Activated T-helper 17 cell treated with anti-CD3 and anti-CD28 coated beads, Interleukin-2, amount 50 U/mL, for 72 hours (primary cell): ENCODE measurements at places on chromosomes 13 and 19. TPM values are rescaled to one million over a fixed set of nuclear protein-coding genes. Genes with fewer than 3 reads are reported as not detected.

- H3K36me3 ChIP-seq = no peaks in the 10 kb centered on the region
- H3K4me1 ChIP-seq = peaks cover 24% of the 10 kb centered on the region
- no peak overlapping the region for H3K27ac ChIP-seq
- no peak for ATAC-seq
Observed at GRCh38 chr13:46587807-46588418, 34.9 kb downstream of the LRCH1 start.

- ATAC-seq = no peak
- H3K27ac ChIP-seq = no peak overlapping the region
Observed at GRCh38 chr19:11658970-11659369, 61.7 kb downstream of the ZNF627 start.

DNA sequence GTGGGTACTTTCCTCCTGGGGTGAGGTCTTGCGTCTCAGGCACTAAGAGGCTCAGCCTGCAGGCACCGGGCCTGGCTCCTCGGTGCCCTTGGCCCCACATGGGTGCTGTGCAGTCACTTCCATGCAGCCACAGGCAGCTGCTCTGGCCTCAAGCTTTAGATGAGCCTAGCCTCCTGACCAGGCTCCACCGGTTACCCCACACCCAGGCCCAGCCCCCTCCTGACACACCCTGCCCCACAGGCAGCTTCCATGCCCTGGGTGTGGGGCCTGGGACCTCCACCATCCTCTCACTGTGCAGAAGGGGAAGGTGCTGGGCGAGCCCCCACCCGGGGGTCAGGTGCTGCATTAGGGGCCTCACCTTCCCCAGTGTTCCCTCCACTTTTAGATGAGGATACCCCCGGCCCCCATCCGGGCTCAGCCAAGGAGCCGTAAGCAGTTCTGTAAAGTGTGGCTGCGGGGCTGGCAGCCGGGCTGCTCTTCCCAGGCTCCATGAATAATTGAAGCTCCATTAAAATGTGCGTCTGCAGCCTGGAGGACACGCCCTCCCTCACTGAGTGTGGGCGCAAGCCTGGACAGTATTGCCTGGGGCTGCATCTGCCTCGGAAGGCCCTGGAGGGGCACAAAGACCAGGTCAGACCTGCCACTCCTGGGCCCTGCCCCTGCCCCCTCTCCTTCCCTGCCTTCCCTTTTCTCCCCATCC, 72.5 kb upstream of the KCTD15 start:
- no peaks in the 10 kb centered on the region for H3K4me1 ChIP-seq
- no peak overlapping the region for H3K27ac ChIP-seq
- peaks cover 32% of the 10 kb centered on the region for H3K27me3 ChIP-seq
- ATAC-seq = no peak

- H3K4me3 ChIP-seq = peak overlapping the region; percentile 78
- ATAC-seq = peak; percentile 85
- peak overlapping the region; percentile 94 for H3K27ac ChIP-seq
- no peaks in the 10 kb centered on the region for H3K27me3 ChIP-seq
Observed at GRCh38 chr13:27147530-27148170, 24.0 kb downstream of the USP12 start.

GRCh38 chr13:99258946-99259345, 767 bp upstream of the GPR18 start:
- peak overlapping the region; percentile 93 for H3K4me3 ChIP-seq
- ATAC-seq = peak; percentile 43
- peaks cover 46% of the 10 kb centered on the region for H3K4me1 ChIP-seq
- H3K27ac ChIP-seq = peak overlapping the region; percentile 85

- H3K36me3 ChIP-seq = no peaks in the 10 kb centered on the region
- peaks cover 36% of the 10 kb centered on the region for H3K27me3 ChIP-seq
- ATAC-seq = no peak
- H3K27ac ChIP-seq = no peak overlapping the region
Observed at GRCh38 chr19:30488191-30488590, 116.0 kb downstream of the ZNF536 start.

GRCh38 chr19:32146664-32147063, 198.7 kb upstream of the ZNF507 start:
- no peaks in the 10 kb centered on the region for H3K36me3 ChIP-seq
- no peak overlapping the region for H3K4me3 ChIP-seq
- peaks cover 10% of the 10 kb centered on the region for H3K27me3 ChIP-seq
- H3K27ac ChIP-seq = no peak overlapping the region
- H3K4me1 ChIP-seq = no peaks in the 10 kb centered on the region
- no peak for ATAC-seq

Gene LSR
- total RNA-seq = 19.1 TPM

GRCh38 chr19:11061952-11062351, 27.3 kb upstream of the LDLR start:
- H3K4me3 ChIP-seq = no peak overlapping the region
- peaks cover 46% of the 10 kb centered on the region for H3K36me3 ChIP-seq
- no peak for ATAC-seq
- no peak overlapping the region for H3K27ac ChIP-seq
- no peaks in the 10 kb centered on the region for H3K4me1 ChIP-seq

- no peak overlapping the region for H3K27ac ChIP-seq
- H3K36me3 ChIP-seq = no peaks in the 10 kb centered on the region
- H3K4me3 ChIP-seq = no peak overlapping the region
Observed at GRCh38 chr13:39341251-39341650, 261.7 kb downstream of the LHFPL6 start.

Gene SBSN
- total RNA-seq = not detected

DNA sequence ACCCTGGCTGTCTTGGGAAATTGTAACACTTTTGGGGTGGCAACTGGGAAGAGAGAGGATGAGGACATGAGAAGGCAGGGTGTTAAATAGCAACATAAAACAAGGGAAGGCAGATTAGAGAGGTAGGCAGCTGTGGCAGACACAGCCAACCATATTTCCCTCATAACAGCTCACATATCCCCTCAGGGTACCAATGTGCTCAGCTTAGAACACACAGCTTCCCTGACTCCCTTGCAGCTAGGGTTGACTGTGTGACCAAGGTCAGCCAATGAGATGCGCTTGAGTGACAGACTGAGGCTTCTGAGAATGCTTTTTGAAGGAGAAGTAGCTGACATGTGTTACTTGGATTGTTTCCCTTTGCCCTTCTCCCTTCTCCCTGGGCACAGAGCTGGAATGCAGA, 28.8 kb upstream of the SPATA13 start:
- peaks cover 20% of the 10 kb centered on the region for H3K27me3 ChIP-seq
- no peak for ATAC-seq
- no peaks in the 10 kb centered on the region for H3K36me3 ChIP-seq
- no peak overlapping the region for H3K4me3 ChIP-seq
- H3K4me1 ChIP-seq = no peaks in the 10 kb centered on the region

Gene DAPK3
- 37.5 TPM for total RNA-seq

Gene CDX2
- not detected for total RNA-seq

Gene ZNF284
- 1.2 TPM for total RNA-seq

DNA sequence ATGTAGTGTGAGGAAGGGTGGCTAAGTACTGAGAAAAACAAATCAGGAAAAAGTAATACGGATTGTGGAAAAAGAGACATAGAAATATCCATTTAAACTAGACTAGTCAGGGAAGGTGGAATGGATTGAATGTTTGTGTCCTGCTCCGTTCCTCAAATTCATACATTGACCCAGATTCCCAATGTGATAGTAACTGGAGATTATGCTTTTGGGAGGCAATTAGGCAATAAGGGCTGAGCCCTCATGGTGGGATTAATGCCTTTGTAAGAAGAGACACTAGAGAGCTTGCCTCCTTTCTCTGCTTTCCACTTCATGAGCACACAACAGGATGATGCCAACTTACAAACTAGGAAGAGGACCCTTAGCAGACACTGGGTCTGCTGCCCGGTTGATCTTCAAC, 765.2 kb upstream of the GPC6 start:
- no peaks in the 10 kb centered on the region for H3K4me1 ChIP-seq
- ATAC-seq = no peak
- no peaks in the 10 kb centered on the region for H3K27me3 ChIP-seq
- no peak overlapping the region for H3K27ac ChIP-seq
- H3K36me3 ChIP-seq = no peaks in the 10 kb centered on the region
- H3K4me3 ChIP-seq = no peak overlapping the region

DNA sequence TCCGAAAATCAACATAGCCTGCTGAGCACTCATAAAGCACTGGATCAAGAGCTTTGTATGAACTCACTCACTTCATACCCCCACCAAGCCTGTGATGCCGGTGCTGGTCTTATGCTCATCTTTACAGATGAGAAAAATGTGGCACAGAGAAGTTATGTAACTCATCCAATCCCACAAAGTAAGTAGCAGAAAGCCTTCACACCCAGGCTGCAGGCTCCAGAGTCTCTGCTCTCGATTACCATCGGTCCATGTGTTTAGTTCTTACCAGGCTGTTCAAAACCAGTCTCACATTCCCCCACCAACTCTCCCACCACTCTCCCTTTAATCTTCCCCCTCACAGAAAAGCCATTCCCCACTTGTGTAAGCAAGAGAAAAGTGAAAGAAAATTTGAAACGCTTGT, 276.0 kb downstream of the DNAJC15 start:
- ATAC-seq = no peak
- H3K27ac ChIP-seq = no peak overlapping the region
- H3K4me1 ChIP-seq = no peaks in the 10 kb centered on the region
- no peak overlapping the region for H3K4me3 ChIP-seq
- no peaks in the 10 kb centered on the region for H3K36me3 ChIP-seq

Gene RNF225
- total RNA-seq = not detected

GRCh38 chr13:46639033-46639981, 86.3 kb downstream of the LRCH1 start:
- H3K27me3 ChIP-seq = no peaks in the 10 kb centered on the region
- peak; percentile 43 for ATAC-seq
- H3K36me3 ChIP-seq = no peaks in the 10 kb centered on the region
- peaks cover 35% of the 10 kb centered on the region for H3K4me1 ChIP-seq
- no peak overlapping the region for H3K4me3 ChIP-seq

GRCh38 chr13:104011505-104012241, 945.5 kb upstream of the SLC10A2 start:
- H3K27ac ChIP-seq = no peak overlapping the region
- no peaks in the 10 kb centered on the region for H3K4me1 ChIP-seq
- no peaks in the 10 kb centered on the region for H3K27me3 ChIP-seq

GRCh38 chr13:111914241-111915103, 152.5 kb upstream of the SOX1 start:
- peaks cover 4% of the 10 kb centered on the region for H3K27me3 ChIP-seq
- ATAC-seq = no peak
- H3K27ac ChIP-seq = no peak overlapping the region
- H3K4me1 ChIP-seq = no peaks in the 10 kb centered on the region
- H3K4me3 ChIP-seq = no peak overlapping the region

DNA sequence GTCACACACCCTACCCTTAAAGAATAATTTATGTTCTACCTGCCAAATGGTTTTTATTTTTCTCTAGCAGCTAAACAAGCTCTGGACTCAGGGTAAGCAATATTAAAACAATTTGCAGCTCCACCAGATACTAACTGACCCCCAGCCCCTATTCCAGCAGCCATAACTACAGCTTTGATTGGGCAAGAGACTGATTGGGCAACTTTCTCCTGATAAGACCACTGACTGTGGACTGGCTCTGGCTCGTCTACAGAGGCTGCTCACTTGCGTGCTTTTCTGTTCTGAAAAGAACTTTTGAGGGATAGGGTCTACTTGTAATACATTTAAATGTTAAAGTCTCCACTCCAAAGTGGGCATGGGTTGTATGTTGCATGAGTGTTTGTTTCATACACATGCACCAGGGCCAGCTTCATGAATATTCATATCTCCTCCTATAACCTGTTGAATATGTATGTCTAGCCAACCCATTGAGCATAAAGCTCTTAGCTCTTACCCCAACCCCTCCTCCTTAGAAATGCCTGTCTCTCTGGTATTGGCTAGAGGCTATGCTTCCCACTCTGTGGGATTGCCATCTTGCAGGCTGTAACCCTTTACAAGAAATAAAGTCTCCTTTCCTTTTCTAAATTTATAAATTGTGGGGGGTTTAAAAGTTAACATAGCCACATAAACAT, 19.9 kb downstream of the OR7A5 start:
- H3K27ac ChIP-seq = no peak overlapping the region
- no peak for ATAC-seq
- H3K4me3 ChIP-seq = no peak overlapping the region
- no peaks in the 10 kb centered on the region for H3K36me3 ChIP-seq

Gene CYP4F8
- total RNA-seq = not detected

Gene F7
- total RNA-seq = not detected

DNA sequence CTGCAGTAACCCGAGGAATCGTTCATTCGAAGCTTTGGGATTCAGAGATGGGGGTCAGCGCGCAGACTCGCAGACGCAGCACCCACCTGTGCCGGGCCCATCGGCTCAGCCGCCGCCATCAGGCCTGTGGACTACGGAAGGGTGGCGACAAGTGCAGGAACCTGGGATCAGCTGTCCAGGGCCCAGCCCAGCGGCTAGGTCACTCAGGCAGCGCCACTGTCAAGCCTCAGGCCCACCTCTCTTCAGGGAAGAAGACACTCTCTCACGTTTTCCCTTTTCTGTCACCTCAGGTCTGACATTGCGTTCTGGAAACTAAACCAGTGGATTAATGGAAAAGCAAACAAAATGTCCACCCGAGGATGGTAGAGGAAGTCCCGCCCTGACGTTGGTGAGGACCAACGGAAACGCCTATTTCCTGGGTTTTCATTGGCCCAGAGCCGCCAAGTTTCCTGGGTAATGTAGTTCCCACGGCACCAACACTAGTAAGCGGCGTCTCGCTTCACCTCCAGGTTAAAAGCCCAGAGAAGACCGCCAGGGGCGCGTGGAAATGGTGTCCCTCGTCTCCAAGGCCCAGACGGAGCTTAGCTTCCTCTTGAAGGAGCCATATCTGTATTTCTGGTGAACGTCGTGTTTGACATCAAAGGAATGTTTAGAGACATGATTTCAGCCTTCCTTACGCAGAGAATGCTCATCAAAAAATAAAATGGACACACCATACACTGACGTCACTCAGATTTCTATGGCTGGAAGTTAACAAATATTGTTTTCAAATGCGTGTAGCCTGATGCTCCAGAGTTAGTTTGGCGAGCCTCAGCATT, at the start of gene ZNF772:
ZNF772 (minus strand) TSS at position 376 of the 818 bp plus-strand sequence; CDS start at position 119, 257 bp downstream.
- H3K4me1 ChIP-seq = no peaks in the 10 kb centered on the region
- peaks cover 12% of the 10 kb centered on the region for H3K36me3 ChIP-seq
- H3K27ac ChIP-seq = peak within 1 kb of the TSS; percentile 84

DNA sequence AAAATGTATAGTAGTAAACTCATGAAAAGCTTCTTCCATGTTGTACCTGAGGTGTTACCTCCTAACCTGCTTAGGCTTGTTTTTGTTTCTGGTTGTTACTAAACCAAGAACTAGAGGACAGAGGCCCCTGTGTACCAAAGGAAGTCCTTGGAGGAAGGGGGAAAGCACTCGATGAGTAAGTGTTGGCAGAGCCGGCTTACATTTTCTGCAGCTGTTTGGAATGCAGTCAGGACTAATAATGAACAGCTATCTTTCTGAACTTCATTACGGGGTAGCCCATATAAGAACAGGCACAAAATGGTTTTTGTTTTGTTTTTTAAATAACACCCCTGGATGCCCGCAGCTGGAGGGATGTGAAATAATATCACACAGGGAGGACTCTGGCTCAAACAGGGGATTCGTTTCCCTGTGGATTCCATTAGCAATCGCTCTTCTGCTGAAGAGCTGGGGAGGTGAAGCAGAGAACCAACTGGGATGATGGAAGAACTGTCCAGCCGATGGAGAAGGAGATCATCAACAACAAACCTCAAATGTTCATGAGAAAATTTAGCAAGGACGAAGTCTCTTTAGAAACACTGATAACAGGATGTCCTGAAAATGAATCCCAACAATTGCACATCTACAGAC, 214.2 kb upstream of the MAB21L1 start:
- H3K36me3 ChIP-seq = no peaks in the 10 kb centered on the region
- H3K27ac ChIP-seq = no peak overlapping the region
- H3K4me3 ChIP-seq = no peak overlapping the region
- no peaks in the 10 kb centered on the region for H3K4me1 ChIP-seq
